Placental epithelial cell (primary cell): ENCODE measurements at places on chromosomes 6 and 20. TPM values are rescaled to one million over a fixed set of nuclear protein-coding genes. Genes with fewer than 3 reads are reported as not detected.

The BTN1A1 gene
- not detected in 2 replicates for total RNA-seq

The BIRC7 gene
- total RNA-seq: 0.39 TPM in 1 of 2 replicates, not detected in the other

The PROKR2 gene
- not detected in 2 replicates for total RNA-seq

The USP49 gene
- total RNA-seq: 2.9 and 6.7 TPM in 2 replicates

The LY6G6D gene
- not detected in 2 replicates for total RNA-seq

The SF3B5 gene
- total RNA-seq: 86.0 and 144 TPM in 2 replicates

The BANF2 gene
- not detected in 2 replicates for total RNA-seq

The KCNK17 gene
- total RNA-seq: not detected in 2 replicates

The GRM1 gene
- total RNA-seq: under 0.01 TPM in 2 replicates

The BMP2 gene
- total RNA-seq: 0.65 and 0.79 TPM in 2 replicates

The MUCL3 gene
- total RNA-seq: not detected in 2 replicates
